ENCODE measurements at places on chromosomes 2 and 18.

GRCh38 chr18:22705328-22705727 lies 227.8 kb upstream of the RBBP8 start:
- DNase-seq: no peak

GRCh38 chr18:61006687-61007224 lies 326.5 kb upstream of the CDH20 start:
- no peak for DNase-seq

DNA sequence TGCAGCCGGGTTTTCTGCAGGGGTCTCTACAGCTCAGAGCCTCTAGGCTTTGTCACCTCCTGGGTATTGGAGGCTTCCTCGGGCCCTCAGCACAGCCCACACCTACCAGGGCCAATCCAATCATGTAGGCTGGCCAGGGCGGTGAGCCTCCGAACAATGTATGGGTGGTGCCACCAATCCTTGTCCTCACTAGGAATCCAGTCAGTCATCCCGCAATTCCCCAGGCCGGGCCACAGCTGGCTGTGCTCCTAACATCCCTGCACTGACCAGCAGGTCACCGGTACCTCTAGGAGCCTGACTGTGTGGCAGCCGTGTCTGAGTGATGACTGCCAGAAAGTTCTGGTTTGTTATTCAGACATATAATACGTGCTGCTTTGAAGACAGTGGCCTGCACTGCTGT lies 129.4 kb downstream of the SH3RF3 start:
- no peak for DNase-seq

- no peak for DNase-seq
Measured at GRCh38 chr2:9282128-9283112, 75.8 kb downstream of the ASAP2 start.

GRCh38 chr2:23302591-23302990 lies 82.4 kb upstream of the KLHL29 start:
- no peak for DNase-seq

- no peak for DNase-seq
Measured at GRCh38 chr18:12478269-12479047, 70.7 kb downstream of the PRELID3A start.

DNA sequence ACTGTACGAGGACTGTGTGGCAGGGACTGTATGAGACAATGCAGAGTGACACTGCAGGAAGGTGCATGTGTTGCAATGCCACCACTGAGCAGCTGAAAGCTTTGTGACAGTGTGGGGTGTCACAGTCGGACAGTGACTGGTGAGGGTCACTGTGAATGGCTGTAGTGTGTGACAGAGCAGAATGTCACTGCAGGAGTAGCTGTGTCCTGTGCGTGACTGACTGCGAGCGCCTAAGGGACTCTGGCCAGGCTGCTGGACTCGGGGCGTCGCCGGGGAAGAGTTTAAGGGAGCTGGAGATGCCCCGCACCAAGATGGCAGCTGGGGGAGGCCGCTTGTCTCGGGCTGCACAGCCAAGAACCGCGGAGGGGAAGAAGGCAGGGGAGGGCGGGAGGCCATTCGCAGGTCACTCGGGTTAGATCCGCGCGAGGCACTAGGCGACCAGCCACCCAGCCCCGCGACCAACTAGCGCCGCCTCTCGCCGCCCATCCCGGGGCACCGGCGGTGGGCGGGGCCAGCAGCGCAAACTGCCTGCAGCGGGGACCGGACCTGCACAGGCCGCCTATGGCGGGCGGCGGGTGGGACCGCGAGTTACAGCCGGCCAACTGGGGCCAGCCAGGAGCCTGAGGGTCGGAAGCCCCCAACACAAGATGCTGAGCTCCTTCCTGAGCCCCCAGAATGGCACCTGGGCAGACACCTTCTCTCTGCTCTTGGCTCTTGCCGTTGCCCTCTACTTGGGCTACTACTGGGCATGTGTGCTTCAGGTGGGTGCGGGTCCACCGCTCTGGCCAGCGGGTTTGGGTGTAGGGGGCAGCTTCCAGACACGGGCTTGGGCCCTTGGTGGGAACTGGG lies at the start of gene ABHD1:
Gene ABHD1, plus strand, starts transcription at position 514 of the 849 bp plus-strand sequence. Its CDS starts 134 bp downstream, at position 648.
- DNase-seq: no peak

GRCh38 chr2:215529271-215529670 lies 93.4 kb upstream of the FN1 start:
- DNase-seq: no peak

- no peak for DNase-seq
Measured at GRCh38 chr18:55908901-55909366, 320.9 kb upstream of the TCF4 start.

DNA sequence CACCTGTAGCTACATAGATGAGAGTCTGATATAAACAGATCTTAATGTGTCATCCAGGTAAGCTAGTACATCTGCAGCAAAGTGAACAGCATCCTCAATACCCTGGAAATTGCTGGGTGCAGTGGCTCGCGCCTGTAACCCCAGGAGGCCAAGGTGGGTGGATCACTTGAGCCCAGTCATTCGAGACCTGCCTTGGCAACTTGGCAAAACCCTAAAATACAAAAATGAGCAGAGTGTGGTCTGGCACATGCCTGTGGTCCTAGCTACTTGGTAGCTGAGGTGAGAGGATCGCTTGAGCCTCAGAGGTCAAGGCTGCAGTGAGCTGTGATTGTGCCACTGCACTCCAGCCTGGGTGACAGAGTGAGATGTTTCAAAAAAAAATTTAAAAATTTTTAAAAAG lies 233.9 kb upstream of the SP5 start:
- no peak for DNase-seq

- no peak for DNase-seq
Measured at GRCh38 chr18:51721388-51721787, 523.9 kb upstream of the MEX3C start.

- DNase-seq: no peak
Measured at GRCh38 chr2:159608723-159609308, 7.5 kb downstream of the BAZ2B start.

- no peak for DNase-seq
Measured at GRCh38 chr2:217048730-217049129, 188.9 kb upstream of the TNP1 start.

DNA sequence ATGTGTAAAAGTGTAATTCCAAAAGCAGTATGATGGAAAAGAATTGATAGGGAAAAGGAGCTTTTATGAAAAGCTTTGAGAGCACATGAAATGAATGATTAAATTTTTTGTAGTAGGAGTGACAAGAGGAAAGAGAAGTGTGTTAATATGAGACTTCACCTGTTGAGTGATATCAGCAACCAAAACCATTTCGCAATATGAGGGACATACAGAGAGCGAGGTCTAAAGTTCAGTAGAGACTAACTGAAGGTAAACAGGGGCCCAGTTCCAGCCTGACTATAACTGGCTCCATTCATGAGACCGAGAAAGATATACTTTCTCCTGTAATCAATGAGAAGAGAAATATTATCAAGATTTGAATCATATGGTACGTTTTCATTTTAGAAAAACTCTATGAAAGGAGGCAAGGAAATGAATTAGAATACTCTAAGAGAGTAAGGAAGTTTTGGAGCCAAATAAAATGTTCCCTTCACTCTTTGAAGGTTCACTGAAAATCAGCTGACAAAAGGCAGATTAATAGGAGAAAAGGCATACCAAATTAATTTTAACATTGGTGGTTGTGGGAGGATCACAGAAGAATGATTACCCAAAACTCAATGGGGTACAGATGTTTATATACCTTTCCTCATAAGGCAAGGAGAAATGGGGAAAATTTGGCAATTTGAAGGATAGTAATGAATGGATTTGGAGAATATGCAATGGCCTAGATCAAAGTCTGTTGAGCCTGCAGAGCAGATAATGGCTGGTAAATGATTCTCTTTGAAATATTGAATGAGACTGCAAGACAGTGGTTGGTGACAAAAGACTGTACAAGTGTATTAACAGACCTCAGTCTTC lies 932.2 kb downstream of the TDRD15 start:
- DNase-seq: no peak

DNA sequence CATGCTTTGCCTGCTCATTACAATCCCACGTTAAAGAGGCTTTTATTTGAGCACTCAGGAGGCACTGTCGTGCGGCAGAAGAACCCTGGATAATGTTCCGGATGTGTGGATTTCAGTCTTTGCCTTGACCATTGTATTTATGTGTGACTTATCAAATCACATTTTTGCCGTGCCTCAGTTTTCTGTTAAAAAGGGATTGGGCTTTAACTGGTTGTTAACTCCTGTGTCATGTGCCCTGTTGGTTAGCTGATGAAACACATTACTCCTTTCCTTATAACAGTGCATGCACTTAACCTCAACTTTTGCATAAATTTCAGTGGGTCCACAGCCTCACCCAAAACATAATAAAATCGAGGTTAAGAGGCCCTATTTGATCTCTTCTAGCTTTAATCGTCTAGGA lies 52.7 kb downstream of the NAB1 start:
- DNase-seq: no peak

DNA sequence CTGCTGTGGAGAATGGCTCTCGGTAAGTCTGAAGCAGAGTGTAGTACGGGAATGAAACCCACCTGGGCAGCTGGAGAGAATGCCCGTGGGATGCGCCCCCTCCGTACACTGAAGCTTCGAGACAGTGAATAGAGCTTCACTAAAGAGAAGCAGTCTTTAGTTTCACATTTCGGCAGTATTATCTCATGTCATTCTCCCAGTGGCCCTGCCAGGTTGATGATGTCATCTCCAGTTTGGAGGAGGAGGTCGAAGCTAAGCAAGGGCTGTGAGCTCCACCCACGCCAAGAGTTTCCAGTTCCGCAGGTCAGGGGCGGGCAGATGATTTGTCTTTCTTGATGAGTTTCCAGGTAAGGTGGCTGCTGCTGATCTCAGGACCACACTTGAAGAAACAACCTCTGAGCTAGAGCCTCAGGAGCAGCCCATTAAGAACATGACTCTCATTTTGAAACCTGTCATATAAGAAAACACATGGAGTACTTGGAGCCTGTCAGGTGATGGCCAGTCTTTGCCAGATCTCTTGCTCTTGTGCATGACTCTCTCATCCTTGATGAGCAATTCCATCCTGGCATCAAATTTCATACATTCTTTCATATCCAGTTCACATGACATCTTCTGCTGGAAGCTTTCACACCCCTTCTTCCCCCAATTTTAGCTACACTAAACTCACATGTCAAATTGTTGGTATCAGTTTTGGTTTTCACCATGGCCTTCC lies 475.0 kb downstream of the RNF144A start:
- no peak for DNase-seq
